ENCODE measurements at places on chromosomes 3 and 15.

GRCh38 chr3:56339244-56339643 lies 129.0 kb downstream of the ERC2 start:
- no peak for DNase-seq

GRCh38 chr3:65433480-65433879 lies 605.2 kb downstream of the MAGI1 start:
- no peak for DNase-seq

GRCh38 chr3:195260280-195260905 lies 10.6 kb downstream of the XXYLT1 start:
- DNase-seq, result peak; percentile 90

DNA sequence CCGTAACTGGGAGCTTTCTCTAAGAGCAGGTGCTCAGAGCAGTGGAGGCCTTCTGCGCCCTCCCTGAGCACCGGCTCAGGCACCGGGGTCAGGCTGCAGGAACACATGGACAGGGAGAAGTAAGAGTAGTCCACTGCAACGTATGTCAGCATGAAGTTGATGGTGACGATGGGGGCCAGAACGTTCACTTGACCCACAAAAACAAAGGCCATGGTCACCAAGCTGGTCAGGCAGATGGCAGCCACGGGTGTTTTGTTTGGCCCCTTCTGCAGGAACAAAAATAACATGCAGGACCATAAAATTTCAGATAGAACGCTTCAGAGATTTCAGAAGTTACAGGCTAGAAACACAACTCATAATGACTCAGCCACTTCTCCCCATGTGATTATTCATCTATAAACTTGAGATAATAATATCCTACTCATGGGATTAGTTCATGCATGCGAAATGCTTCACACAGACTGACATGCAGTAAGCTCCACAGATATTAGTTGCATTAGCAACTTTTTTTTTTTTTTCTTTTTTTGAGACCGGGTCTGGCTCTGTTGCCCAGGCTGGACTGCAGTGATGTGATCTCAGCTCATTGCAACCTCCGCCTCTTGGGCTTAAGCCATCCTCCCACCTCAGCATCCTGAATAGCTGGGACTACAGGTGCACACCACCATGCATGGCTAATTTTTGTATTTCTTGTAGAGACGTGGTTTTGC lies 52.2 kb upstream of the HEG1 start:
- no peak for DNase-seq

DNA sequence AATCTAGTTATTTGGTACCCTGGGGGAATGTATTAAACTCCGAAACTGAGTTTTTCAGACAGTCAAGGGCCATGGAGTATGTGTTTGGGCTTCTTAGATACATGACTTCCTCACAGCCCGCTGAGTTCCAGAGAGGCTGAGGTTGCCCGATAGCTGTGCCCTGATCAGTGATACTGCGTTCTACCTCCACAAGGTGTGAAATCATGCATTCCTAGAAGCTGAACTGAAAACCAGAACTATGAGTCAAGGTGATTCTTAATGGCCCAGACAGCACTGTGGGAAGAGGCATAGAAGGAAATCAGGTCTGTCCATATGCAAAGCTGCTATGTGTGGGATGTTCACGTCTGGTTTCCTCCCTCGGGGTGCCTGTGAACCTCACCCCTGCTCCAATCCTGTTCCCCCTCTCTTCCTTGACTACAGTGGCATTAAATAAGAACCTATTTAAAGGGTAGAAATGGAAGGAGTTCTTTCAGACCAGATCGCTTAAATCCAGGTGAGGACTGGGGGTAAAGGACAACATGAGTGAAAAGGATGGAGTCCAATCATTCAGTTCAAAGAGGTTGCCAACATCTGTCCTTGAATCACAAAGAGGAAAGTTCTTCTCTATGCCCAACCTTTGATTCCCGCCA lies 74.3 kb downstream of the MYO1E start:
- no peak for DNase-seq

DNA sequence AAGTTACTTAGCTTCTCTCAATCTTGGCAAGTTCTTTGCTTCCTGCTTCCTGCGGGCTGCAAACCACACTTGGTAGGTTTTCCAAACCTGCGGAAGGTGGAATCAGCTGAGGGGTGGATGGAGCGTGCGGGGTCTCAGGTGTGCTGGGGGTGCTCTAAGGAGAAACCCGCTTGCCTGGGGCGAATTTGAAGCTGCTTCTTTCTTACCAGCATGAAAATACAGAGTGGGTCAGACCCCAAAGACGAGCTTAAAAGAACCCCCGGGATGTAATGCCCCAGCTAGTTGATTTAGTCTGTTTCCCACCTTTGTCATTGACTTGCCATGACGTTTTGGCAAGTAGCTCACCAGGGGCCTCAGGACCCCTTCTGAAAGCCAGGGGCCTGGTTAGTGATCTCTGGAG lies 28.8 kb upstream of the CORO2B start:
- peak; percentile 53 for DNase-seq

DNA sequence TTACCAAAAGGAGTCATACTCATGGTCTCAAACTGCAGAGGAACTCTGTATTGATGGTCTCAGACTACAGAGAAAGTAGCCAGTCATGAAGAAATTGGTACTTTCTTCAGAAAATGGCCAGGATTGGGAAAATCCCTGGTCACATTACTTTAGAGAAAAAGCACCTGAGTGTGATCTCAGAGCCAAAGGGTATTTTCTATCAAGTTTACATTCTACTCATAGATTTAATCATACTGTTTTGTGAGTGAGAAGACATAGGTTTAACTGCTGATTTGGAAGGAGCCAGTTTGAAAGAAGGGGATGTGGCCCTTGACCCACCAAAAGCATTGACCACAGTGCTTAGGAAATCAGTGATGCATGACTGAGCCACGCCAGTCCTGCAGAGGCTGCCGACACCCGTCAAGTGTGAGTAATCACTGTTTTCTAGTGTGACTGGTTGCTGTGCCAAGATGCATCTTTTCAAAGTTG lies 203.6 kb downstream of the AKAP13 start:
- DNase-seq, result no peak

- no peak for DNase-seq
Observed at GRCh38 chr15:64090527-64090926, 3.1 kb downstream of the CIAO2A start.

DNA sequence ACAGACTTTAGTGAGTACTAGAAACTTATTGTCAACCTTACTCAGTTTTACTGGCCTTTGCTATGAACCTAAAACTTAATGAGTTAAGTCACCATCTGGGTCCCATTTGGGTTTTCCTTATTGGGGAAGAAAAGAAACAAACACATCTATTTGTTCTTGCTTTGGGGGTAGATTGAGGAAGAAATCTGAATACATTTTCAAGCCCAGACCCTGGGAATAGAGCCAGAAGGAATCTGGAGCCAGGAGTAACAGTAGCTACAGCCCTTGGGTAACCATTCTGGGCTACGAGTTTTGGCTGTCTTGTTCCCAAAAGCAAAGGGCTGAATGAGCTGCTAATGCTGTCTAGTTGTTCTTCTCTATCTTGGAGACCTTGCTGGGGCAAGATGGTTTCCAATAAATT lies 16.5 kb downstream of the SLC12A1 start:
- DNase-seq, result no peak

DNA sequence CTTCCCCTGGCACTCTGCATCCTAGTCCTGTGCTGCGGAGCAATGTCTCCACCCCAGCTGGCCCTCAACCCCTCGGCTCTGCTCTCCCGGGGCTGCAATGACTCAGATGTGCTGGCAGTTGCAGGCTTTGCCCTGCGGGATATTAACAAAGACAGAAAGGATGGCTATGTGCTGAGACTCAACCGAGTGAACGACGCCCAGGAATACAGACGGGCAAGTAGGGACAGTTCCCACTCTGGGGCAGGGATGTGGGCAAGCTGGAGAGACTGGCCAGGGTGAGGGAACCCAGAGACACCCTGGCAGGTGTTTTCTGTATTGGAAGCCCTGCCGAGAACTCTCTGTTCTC lies 247 bp downstream of the FETUB start:
- DNase-seq, result no peak

- no peak for DNase-seq
Observed at GRCh38 chr3:190491533-190492054, 22.3 kb upstream of the IL1RAP start.

DNA sequence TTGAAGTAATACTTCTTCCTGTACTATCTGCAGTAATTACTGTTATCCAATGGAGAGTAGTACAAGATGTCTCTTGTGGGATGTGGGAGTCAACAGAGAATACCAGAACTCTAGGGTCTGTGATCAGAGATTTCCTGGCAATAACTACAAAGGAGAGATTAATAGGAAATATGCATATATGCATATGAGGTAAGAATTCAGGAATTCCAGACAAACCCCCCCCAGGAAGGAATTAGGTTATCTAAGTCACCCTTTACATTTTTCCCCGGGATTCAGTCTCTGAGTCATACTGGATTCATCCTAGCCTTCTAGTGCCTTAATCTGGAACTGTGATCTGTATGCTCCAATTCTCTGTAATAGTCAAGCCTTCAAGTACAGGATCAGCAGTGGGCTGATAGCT lies 49.4 kb downstream of the GTF2E1 start:
- no peak for DNase-seq

GRCh38 chr3:100045696-100046095 lies 68.6 kb downstream of the FILIP1L start:
- DNase-seq, result no peak

GRCh38 chr3:194080913-194081800 lies 54.8 kb upstream of the HES1 start:
- no peak for DNase-seq

DNA sequence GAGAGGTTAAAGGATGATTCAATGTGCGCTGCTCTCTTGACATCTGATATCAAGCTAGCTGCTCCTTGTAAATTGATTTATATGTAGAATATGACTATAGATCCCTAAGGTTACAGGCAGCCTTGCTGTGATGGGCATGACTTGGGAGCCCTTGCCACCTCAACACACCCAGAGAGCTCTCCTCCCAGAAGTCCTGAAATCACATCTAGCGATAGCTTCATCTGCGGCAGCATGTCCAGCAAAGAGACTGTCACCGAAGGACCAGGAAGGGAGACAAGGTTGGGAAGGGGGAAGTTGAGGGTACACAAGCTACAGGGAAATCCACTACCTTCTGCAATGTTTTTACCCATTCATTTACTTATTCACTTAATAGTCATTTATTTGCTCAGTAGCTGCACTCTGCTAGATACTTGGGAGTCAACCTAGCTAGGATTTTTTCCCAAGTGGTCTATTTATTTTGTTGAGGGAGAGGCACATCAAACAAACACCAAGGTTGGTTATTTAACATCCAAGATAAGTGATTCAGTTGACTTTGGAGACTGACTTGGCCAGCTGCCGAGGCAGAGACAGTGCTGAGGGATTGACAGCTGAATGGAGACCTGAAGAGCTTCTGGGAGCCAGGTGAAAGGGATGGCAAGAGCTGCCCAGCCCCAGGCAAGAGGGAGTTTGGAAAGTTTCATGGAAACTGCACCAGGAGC lies 205.8 kb upstream of the IL12A start:
- DNase-seq, result no peak

- no peak for DNase-seq
Observed at GRCh38 chr3:177381070-177381469, 183.8 kb upstream of the TBL1XR1 start.

DNA sequence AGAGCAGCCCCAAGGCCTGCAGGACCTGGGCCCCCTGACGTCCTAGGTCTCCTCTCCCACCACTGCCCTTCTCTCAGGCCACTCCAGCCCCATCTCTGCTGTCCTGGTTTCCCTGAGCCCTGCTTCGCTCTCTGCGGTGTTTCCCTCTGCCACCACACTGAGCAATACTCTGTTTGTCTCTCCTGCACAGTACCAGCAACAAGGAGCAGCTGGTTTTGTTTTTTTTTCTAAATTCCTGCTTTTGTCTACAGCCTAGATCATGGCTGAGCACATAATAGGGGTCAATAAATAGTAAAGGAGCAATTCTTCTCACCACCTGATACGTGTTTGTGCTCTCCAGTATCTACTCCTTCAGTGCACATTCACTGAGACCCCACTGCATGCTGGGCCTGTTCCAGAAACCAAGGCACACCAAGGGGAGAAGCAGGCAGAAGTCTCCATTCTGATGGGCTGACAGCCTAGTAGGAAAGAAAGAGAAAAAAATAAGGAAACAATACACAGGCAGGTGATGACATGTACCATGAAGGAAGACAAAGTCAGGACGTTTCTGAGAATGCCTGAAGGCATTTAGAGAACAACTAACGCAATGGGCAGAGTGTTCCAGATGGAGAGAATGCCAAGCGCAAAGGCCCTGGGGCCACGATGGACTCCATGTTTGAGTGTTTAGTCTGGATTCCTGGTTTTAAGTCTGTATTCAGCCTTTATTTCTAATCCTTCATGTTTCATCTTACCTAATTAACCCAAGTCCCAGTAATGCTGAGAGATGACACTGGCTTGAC lies 6.0 kb upstream of the ACAD9 start:
- no peak for DNase-seq

GRCh38 chr3:138113326-138113725 lies 2.1 kb downstream of the DZIP1L start:
- DNase-seq, result no peak

- no peak for DNase-seq
Observed at GRCh38 chr15:63509056-63509954, 4.9 kb downstream of the USP3 start.

DNA sequence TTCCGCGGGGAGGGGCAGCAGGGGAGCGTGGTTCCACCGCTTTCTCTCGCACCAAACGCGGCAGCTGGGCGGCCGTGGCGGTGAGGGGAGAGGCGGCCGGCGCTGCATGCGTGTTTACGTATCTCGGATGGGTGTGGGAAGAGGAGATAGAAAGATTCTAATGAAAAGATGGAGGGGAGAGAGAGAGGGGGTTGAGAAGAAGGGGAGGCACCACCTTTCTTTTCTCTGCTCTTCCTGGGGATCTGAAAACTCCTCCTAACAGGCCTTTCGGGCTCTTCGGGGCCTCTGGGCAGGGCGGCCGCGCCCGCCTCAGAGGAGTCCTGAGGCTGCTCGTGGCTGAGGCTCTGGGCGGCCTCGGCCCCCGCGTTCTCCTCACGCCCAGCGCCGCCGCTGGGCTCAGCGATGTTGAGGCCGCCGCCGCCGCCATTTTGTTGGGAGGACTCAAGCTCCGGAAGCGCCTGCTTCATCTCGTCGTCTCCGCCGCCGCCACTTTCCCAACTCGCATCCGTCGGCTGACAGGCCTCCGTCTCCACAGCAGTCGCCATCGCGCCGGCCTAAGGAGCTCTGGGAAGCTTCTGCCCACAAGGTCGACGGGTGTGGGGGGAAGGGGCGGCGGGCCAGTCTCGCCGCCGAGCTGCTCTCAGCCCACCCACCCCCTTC lies 473 bp downstream of the TASOR start:
- peak; percentile 93 for DNase-seq

Data from esophagus muscularis mucosa (tissue), 4 donors.